ENCODE measurements at places on chromosomes 5 and 9.

GRCh38 chr5:175815126-175815913 is 56.1 kb upstream of the CPLX2 start:
- DNase-seq = no peak

- no peak for DNase-seq
Observed at GRCh38 chr5:102758576-102758975, 3.5 kb downstream of the PAM start.

GRCh38 chr5:168339109-168339771 is 47.8 kb downstream of the WWC1 start:
- no peak for DNase-seq

GRCh38 chr5:113166852-113167366 is 190.3 kb downstream of the DCP2 start:
- DNase-seq = no peak

DNA sequence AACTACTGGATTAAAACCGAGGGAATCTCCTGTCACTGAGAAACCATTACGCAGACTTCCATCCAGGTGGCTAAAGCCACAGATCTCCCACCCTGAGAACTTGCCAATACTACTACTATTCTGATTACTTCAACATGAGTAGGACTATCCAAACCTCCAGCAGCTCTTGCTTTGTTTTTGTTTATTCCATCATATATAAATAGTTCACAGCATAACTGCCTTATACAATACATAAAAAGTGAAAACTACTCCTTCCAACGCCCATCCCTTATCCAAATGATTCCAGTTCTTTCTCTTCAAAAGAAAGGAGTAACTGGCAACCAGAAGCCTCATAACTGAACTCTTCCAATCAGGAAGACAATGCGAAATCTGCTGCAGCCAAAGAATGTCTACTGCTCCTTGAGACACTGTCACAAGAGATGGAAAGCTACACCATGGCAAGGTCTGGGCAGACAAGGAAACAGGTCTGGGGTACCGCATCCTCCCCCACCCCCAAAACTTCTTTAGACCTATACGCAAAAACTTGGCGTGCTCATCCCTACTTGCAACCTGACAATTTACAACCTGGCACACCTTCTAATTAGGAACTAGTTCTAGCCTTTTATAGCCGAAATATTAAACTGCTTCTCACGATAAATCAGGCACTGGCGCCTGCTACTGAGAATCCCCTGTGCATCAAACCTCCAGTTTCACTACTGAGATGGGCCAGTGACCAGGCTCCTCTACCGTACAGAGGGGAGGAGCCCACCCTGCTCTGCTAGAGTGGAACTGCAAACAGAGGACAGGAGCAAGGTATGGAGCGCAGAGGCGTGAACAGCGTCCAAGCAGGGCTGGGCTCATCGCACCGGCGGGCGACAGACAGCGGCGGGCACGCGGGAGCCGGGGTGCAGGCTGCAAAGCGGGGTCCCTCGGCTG is 986 bp downstream of the PLPP1 start:
- DNase-seq = no peak

DNA sequence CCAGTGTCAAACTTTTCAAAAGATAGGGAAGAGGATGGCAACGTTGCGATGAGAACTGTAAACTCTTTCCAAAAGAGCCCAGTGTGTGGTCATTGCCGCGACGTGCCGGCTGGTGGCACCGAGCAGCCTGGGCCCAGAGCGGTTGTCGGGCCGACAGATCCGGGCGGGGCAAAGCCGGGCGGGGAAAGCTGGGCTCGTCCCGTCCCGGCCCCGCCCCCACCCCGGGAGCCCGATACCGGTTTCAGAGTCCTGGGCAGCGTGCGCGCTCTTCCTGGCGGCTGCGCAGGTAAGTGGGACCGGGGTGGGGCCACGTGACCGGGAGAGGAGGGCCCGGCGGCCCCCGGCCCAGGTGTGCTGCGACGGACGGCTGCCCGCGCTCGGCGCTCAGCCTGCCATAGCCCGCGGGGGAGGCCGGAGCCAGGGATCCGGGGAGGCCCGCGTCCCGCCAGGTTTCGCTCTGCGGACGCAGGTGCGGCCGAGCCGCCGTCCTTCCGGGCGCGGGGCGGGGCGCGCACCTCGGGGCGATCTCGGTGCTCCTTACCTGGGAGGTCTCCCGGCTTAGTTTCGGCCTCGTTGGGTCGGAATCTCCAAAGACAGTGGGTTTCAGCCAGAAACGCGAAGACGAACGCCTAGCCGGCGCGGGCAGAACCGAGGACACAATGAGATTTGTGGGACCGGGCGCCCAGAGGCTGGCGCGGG is at the start of gene MARVELD2:
MARVELD2 (plus strand) TSS at position 232 of the 699 bp plus-strand sequence. CDS start 4,270 bp downstream, outside the sequence.
- DNase-seq = peak; percentile 41

DNA sequence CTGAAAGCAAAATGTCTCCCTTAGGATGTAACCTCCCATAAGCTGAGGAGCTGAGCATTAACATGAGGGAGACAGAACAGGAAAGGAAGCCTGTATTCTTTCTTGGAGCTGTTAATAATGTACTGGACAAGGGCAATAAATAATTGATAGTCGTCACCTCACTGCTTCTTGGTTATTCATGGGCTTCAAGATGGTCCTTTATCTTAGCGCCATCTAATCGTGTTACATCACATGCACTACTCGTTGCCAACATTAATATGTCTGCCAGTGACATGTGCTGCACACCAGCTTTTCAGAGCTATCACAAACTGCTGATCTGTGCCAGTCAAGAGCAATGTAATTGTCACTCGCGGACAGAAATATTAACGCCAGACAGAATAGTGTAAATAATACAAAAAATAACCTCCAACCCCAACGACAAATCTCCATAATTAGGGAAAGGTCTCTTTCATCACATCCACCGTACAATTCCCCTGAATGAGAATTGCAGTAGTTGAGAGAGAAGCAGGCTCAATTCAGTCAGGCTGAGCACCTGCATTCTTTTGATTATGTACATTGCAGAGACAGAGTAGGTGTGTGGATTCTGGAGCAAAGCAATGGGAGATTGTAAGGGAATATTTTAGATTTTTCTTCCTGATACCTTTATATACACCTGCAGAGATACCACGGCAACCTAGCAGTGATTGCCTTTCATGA is 267.1 kb downstream of the SPATA31D1 start:
- no peak for DNase-seq

DNA sequence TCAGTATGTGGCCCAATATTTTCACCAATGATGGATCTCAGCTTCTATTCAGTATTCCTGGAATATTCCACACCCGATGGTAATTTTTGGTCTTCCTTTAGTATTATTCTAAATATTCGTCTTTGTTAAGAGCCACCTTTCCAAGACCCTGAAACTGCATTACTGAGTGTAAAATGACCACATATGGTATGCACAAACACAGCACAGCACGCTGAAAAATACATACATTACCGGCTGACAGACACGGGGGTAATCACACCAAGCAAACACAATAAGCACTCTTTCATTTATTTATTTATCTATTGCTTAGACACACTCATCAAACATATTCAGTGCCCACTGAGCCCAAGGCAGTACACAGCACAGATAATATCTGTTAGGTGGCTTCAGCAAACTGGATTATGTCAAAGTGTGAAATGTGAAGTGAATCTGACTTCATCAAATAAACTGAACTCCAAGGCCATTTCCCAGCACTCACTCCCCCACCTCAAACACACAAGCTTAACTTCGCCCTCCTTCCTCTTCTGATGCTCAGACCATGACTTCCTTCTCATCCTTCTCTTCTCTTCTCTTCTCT is 1637.8 kb upstream of the C9orf72 start:
- DNase-seq = no peak

DNA sequence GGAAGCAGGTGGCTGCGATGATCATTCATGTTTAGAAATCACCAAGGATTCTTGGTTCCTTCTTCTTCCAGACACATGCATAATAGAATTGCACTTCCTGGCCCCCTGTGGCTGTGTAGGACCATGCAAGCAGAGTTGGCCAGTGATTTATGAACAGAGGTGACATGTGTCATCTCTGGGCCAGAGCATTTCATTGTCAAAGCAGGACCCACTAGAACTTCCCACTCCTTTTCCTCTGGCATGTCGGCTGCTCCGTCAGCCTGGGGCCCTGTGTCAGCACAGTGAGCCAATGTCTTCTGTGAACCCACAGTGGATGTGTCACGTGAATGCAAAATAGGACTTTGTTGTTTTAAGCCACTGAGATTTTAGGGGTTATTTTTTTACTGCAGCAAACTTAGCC is 59.2 kb downstream of the HSD17B3 start:
- no peak for DNase-seq

GRCh38 chr9:3006851-3007250 is 163.0 kb upstream of the PUM3 start:
- DNase-seq = no peak

DNA sequence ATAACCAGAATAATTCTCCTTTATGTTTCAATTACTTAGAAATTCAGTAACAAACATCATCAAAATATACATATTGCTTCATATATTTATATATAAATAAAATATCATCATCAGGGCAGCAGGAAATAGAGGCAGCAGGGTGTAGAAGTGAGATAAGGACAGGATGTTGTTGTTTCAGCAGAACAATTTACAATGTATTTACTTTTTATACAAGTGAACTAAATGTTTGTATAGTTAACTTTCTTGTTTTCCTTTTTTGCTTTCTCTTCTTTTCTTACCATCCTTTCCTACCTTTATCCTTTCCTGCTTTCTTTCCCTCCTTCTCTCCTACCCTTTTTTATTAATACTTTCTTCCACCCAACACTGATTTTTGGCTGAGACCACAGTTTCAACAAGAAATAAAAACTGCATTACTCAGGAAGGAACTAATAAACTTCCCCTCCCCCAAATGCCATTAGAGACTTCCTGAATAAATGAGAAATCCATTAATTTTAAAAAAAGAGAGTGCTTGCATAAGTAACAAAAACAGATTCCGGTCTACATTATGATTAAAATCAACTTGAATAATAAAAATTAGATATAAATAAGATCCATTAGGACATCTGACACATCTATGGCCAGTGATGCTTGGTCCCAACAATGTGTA is 159.8 kb upstream of the ACOT12 start:
- DNase-seq = no peak

All from CD4-positive, alpha-beta T cell treated with Interleukin-15 for 1 hour (primary cell).